ENCODE measurements at places on chromosomes 1 and 21. TPM values are rescaled to one million over a fixed set of nuclear protein-coding genes. Genes with fewer than 3 reads are reported as not detected.

GRCh38 chr1:6438047-6438525 is 13.5 kb downstream of the ESPN start:
- DNase-seq = peak; percentile 64

- DNase-seq = no peak
These were observed 10.0 kb downstream of the PUM1 start for GRCh38 chr1:31055501-31055900.

- DNase-seq = no peak
These were observed 32.4 kb downstream of the PRMT2 start for GRCh38 chr21:46667741-46668380.

- no peak for DNase-seq
These were observed 4.3 kb upstream of the SLC35D1 start for GRCh38 chr1:67058242-67058641.

- no peak for DNase-seq
These were observed 10.6 kb upstream of the S100A11 start for GRCh38 chr1:152047413-152047729.

DNA sequence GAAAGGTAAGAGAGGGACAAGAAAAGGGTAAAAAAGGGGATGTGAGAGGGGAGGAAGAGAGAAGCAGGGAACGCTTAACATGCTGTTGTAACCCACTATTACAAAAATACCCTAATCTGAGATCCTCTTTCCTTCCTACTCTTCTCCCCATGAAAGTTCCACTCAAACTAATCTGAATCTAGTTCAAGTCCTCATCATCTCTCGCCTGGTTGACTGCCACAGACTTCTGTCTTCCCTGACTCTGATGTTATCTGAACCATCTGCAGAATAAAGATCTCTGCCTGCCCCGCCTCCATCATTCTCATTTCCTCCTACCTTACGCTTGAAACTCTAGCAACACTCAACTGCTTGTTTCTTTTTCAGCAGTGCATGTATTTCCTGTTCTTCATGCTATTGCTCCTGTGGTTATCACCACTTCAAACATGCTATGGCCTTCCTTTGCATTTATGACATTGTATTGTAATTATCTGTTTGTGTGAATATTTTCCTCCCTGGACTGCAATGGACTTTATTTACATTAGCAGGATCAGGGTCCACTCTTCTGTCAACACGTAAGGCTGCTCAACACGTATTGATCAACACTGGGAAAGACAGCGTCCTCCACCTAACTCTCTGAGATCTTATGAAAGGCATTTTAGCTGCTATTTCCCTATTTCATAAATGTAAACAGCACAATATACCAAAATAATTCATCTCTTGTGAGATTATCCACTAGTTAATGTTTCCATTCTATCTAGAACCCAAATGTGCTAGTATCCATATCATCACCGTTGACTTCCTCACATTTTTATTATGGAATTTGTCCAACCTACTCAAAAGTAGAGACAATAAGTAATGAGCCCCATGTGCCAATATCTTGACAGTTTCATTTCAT is 215.5 kb upstream of the USP25 start:
- no peak for DNase-seq

DNA sequence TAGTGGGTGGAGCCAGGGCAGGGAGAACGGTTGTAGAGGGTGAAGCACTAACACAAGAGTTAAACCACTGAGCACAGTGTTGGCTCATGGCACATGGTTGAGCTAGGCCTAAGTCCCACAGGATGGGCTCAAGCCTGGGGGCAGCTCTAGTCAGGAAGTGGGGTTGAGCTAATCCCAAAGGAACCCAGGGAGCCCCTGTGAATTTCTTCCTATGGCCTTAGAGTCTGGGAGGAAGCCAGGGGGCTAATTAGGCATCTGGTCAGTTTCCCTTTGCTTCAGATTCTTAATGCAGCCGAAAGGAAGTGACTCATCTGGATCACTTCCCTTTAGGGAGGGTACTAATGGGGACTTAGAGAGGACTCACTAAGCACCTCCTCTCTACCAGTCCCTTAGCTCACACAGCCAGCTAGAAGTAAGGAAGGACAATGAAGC is 10.1 kb downstream of the CFAP45 start:
- DNase-seq = peak; percentile 41

- no peak for DNase-seq
These were observed 221.8 kb downstream of the TTLL7 start for GRCh38 chr1:83776913-83777757.

DNA sequence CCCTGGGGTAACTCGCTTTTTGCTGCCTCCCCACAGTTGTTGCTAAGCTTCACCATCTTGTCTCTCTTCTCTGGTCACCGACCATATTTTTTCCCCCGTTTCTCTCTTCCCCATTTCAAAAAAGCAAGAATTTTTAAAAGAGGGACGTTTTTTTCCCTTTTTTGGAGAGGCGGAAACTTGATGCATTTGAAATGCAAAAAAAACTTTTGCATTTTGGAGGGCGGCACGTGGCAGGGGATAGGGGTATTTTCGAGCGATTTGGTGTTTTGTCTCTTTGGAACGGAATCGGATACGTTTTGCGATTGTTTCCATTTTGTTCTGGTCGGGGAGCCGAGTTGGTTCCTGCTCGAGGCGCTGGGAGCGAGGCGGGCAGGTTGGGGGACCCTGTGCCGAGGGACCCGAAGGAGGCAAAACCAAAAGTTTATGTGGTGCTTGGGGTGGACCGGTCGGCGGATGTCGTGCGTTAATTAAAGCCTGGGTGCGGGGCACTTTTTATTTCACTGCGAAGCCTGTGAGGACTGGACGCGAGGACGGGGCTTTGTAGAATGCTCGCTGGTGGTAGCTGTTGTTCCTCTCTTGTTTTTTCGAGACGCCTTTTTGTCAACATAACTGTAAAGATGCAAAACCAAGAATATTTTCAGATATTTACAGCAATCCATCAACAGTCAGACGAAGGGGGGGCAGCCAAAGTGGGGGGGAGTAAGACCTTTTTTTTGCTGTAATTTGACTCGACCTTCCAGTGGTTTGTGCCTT is 884 bp downstream of the H3-3A start:
- DNase-seq = peak; percentile 64

- peak; percentile 50 for DNase-seq
These were observed 28.1 kb downstream of the RABIF start for GRCh38 chr1:202860744-202861419.

DNA sequence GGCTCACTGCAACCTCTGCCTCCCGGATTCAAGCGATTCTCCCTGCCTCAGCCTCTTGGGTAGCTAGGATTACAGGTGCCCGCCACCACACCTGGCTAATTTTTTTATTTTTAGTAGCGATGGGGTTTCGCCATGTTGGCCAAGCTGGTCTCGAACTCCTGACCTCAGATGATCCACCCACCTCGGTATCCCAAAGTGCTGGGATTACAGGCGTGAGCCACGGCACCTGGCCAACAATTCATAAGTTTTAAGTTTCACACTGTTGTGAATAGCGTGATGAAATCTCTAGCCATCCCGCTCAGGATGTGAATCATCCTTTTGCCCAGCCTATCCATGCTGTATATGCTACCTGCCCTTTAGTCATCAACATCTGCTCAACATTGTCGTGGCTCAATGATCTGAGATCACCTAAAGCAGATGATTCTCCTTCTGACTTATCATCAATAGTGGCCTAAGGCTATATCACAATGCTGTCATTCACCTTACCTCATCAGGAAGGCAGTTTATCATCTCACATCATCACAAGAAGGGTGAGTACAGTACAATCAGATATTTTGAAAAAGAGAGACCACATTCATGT is 2.6 kb downstream of the PFDN2 start:
- DNase-seq = no peak

DNA sequence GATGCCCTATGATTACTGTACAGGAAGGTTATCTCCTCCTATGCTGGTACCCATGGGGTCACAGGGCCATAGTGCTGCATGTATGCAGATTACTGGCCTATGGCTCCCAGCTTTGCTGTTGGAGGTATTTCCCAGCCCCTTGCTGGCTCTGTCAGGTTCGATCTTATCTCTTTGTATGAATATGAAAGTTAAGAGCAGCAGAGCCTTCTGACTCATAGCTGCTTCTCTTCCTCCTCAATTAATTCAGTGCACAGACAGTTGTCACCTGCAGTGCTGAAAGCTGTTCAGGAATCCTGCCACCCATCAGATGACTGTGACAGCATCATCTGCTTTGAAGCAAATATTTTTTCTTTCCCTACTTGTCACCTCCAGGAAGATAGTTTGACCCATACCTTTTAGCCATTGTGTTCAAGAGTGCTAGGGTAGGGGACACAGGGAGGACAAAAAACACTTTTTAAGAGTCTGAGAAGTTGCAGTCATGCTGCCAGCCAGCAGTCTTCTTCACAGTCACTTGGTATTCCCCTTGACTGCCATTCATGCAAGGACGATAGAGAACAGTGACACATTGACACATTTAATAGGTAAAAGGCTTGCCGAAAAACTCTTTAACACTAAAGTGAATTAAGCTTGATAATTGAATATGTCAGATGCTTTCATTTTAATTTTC is 73.1 kb downstream of the KIF1B start:
- peak; percentile 16 for DNase-seq

DNA sequence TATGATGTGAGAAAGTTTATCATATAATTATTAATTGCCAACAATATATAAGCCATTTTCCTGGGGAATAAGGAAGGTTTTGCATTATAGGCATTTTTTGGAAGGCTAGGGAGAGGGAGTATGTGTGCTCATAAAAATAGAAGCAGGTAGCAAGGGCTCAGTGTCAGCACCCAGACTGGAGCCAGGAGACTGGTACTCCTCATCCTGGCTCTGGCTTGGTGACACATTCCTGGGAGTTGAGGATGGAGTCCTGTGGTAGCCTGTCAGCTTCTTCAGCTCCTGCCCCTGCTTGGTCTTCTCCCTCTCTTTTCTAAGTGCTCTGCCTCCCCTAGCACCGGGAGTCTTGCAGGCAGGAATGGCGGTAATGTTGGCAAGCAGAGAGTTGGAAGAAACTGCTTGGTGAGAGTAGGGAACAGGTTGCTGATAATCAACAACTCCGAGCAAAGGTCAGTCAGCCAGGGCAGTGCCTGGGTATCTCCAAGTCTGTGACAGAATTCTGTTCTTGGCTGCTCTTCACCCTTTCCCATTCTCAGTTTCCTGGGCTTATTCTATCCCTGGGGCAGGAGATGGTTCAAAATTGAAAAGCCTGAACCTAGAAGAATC is 23.0 kb downstream of the GIPC2 start:
- no peak for DNase-seq

Gene PEAR1
- total RNA-seq = 9.9 TPM

Gene PTPN14
- total RNA-seq = 96.2 TPM

Gene INTS7
- 12.8 TPM for total RNA-seq

Gene TRIM17
- total RNA-seq = 7.4 TPM

Gene MX2
- total RNA-seq = 3.4 TPM

Gene PDZK1
- total RNA-seq = 3.3 TPM

Gene CHI3L1
- total RNA-seq = 2.0 TPM

Gene LCE3D
- total RNA-seq = not detected

Data from adrenal gland (tissue), 19 donors.